RCC 7860 (cell line): ENCODE measurements at places on chromosomes 3 and 15.

GRCh38 chr3:15286022-15286421 lies 46.4 kb downstream of the SH3BP5 start:
- DNase-seq: no peak

DNA sequence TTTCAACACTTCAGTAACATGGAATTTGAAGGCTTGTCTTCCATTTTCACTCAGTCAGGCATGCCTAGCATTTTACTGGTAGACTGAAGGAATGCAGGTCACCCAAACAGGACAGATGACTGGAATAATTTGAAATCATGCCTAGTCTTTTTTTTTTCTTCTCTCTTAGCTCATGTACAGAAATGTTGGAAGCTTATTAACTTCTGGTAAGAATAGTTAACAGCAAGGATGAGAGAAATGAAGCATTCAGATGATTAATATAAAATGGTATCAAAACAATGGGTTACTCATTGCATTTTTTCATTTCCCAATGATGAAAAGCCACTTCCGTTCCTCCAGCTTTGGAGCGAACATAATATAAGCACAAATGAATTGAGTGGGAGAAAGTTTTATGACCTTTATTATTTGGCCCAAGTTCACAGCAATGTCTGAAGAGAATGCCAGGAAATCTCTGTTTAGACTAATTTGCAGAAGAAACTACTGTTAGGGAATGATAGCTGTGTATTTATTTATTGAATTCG lies 431.6 kb upstream of the RASGRP1 start:
- DNase-seq: peak; percentile 93

DNA sequence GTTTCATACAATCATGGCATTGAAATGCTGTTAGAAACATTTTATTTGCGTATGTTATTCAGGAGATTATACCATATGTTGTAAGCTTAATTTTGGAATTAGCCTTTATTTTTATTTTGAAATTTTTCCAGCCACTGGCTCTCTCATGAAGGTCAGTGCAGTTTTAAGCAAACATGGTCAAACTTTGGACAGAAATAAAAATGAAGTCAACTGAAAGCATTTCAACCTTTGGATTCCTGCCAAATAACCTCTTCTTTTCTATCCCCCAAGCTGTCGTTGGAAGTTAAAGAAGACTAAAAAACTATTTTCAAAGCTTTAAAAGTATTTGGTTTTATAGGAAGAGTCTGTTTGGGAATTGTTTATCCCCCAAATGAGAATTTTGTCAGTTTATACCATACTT lies 846.6 kb downstream of the MCTP2 start:
- DNase-seq: no peak

GRCh38 chr3:87575550-87575949 lies 299.2 kb upstream of the POU1F1 start:
- DNase-seq: no peak

DNA sequence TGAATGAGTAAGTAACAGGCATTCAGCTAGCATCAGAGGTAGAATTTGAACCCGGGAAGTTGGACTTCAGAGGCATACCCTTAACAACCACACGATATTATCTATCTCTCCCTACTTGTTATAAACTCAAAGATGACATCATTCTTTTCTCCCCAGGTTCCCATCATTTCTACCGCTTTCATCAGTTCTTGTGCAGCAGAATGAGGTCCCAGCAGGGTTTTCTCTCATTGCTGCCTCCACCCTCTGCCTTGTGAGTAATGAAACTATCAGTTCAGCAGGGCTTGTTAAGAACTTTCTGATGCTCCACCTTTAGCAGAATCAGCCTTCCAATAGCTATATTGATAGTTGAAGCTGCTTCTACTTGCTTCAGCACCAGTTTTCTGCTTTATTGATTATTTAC lies 487.5 kb upstream of the KCNMB2 start:
- DNase-seq: no peak

DNA sequence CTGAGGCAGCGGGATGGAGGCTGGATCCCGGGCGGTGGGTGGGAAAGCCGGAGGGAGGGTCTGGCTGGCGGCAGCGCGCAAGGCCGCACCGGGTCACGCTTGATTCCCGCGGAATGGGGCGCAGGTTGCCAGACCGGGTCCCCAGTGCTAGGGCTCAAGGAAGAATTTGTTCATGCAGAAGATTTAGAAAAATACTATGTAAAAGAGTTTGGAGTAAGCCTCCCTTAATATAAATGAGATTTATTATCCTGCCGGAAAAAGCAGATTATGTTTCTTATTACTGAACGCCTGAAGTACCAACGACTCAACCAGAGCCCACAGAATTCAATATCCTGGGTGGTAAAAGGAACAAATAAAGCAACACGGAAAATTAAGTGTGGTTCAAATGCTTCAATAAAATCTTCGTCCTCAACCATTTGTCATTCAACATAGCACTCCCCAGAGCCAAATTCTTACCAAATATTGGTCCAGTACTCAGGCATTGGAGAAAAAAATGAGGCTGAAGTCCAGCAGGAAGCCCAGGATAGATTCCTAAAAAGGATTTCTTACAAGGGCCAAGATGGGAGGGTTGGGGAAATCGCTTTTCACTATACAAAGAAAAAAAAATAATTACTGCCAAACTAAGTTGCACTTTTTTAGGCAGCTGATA lies 1.2 kb upstream of the ZBTB20 start:
- no peak for DNase-seq

- DNase-seq: no peak
Measured at GRCh38 chr3:183142199-183142598, 20.3 kb downstream of the LAMP3 start.

- peak; percentile 8 for DNase-seq
Measured at GRCh38 chr3:42376344-42376798, 34.0 kb downstream of the LYZL4 start.

- no peak for DNase-seq
Measured at GRCh38 chr15:69035205-69035917, 20.9 kb downstream of the NOX5 start.
